Central memory CD4-positive, alpha-beta T cell (primary cell): ENCODE measurements at places on chromosomes 3 and 15.

- no peak for DNase-seq
Observed at GRCh38 chr3:25820366-25820765, 30.5 kb downstream of the OXSM start.

- DNase-seq = no peak
Observed at GRCh38 chr15:92954578-92954977, 54.5 kb downstream of the CHD2 start.

DNA sequence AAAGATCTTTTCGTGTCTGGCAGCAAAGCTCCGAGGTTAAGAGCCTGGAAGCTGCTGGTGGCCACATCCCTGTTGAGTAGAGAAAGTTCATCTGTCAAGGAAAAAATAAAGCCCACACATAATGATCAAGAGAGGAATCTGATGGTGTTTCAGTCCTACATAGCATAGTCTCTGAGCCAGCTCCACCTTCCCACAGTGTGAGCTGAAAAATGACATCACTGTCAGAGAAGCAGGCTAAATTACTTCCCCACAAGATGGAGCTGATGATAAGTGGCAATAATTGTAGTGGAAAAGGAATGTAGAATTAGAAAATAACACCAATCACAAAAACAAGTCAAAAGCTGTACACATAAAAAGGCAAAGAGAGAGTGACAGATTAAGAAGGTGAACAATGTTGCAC lies 84.5 kb downstream of the AQP9 start:
- no peak for DNase-seq

DNA sequence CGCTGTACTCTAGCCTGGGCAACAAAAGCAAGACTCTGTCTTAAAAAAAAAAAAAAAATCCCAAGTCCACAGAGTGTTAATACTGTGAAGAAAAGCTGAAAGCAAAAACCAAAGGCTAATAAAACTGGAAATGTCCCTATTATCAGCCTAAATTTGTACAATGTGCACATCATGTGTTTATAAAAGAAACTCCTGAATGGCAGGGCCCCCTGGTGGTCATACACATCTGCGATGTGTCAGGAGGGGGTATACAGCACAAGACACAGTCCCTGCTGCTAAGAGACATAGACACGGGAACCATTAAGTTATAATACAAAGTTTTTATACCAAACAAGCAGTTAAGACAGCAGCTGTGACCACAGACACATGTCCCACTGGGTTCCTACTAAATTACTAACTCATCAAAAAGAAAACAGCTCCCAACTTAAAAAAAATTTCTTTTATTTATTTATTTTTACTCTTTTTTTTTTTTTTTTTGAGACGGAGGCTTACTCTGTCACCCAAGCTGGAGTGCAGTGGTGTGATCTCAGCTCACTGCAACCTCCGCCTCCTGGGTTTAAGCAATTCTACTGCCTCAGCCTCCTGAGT lies 31.0 kb downstream of the IDH2 start:
- DNase-seq = peak; percentile 73

- DNase-seq = no peak
Observed at GRCh38 chr3:16719426-16719825, 114.2 kb upstream of the DAZL start.

GRCh38 chr15:45340429-45340828 lies 37.9 kb downstream of the GATM start:
- DNase-seq = no peak

DNA sequence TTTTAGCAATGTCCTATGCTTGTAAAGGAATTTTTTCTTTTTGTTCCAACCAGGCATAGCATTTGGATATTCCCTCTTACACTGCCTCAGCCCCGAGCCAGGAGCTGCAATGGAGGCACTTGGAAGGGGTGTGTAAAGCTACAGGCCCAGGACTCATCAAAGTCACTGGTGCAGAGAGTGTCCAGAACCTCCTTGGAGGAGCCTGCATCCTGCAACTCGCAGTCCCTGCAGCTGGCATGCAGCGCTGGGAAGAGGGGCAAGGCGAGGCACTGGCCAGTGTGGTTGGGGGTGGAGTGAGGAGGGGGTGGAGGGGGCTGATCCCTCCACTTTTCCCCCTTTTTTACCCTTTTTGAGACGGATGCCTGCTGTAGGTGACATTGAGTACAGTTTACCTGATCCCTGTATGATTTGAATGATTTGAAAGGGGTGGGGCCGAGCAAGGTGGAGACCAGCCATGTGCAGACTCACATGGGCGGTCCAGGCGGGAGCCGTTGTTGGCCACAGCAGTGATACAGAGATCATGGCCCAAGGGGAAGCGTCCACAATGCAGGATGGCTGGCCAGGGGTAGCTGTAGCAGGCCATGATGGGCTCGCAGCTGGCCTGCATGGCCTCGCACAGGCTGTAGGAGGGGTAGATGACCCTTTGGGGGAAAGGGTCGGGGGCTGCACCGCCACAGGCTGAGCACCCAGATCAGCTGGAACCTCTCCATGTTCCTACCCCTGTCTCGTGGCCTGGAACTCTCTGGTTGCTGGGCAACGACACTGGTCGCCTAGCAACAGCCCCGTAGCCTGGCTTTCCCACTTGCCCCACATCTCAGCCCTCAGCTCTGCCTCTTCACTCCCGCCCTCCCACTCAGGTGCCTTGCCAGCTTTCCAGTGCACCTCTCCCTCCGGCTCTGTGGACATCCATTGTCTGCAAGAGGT lies 7.9 kb downstream of the P4HTM start:
- DNase-seq = no peak

- DNase-seq = no peak
Observed at GRCh38 chr15:60989696-60990095, 239.4 kb downstream of the RORA start.

GRCh38 chr15:85718271-85718971 lies 76.3 kb downstream of the KLHL25 start:
- DNase-seq = no peak

- peak; percentile 20 for DNase-seq
Observed at GRCh38 chr3:170007031-170007663, 30.6 kb upstream of the GPR160 start.

DNA sequence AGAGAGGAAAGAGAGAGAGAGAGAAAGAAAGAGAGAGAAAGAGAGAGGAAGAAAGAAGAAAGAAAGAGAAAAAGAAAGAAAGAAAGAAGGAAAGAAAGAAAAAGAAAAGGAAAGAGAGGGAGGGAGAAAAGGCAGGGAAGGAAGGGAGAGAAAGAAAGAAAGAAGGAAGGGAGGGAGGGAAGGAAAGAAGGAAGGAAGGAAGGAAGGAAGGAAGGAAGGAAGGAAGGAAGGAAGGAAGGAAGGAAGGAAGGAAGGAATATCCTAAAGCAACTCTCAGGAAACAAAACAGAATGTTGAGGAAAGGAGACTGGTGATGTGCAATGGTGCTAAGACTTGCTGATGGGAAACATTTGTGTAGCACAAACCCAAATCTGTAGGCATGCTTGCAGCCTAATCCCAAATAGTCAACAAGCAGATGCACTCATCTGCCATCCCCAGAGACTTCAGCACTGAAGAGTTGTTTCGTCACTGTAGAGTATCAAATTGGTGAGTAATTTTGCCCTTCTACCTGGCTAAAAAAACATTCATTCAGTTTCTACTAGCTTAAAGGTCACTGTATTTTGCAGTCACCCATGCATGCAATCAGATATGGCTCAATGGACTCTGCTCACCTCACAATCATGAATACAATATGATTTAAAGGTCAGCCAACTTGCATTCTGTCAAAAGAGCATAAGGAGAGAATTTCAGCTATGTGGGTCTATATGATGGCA lies 480.3 kb downstream of the FGF12 start:
- DNase-seq = no peak

DNA sequence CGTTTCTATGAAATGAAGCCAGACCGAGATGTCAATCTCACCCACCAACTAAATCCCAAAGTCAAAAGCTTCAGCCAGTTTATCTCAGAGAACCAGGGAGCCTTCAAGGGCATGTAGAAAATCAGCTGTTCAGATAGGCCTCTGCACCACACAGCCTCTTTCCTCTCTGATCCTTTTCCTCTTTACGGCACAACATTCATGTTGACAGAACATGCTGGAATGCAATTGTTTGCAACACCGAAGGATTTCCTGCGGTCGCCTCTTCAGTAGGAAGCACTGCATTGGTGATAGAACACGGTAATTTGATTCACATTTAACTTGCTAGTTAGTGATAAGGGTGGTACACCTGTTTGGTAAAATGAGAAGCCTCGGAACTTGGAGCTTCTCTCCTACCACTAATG lies 41.9 kb upstream of the TRA2B start:
- no peak for DNase-seq
